Activated CD4-positive, alpha-beta memory T cell treated with anti-CD3 and anti-CD28 coated beads for 36 hours (primary cell): ENCODE measurements at places on chromosomes 2 and 18.

DNA sequence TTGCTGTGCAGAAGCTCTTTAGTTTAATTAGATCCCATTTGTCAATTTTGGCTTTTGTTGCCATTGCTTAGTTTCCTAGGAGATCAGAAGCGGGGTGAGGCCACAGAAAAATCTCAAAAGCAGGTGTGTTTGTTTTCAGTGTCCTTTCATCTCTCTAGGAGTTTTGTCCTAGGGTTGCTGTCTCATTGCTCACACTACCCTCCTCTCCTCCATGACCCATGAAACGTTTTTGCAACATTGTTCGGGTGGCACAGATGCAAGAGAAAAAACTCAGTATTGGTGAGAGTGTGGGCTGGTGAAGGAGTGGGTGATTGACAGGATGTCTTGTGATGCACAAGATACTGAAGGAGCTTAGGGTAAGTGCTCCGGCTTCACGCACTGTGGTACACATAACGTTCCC, 103.6 kb downstream of the LYPD1 start:
- no peak overlapping the region for H3K4me3 ChIP-seq
- no peak for DNase-seq
- H3K36me3 ChIP-seq: no peaks in the 10 kb centered on the region

- no peaks in the 10 kb centered on the region for H3K27me3 ChIP-seq
- H3K36me3 ChIP-seq: peaks cover 64% of the 10 kb centered on the region
- DNase-seq: peak; percentile 31
- peak overlapping the region; percentile 94 for H3K27ac ChIP-seq
- peak overlapping the region; percentile 38 for H3K4me3 ChIP-seq
Observed at GRCh38 chr2:112187046-112187715, 49.0 kb downstream of the FBLN7 start.

DNA sequence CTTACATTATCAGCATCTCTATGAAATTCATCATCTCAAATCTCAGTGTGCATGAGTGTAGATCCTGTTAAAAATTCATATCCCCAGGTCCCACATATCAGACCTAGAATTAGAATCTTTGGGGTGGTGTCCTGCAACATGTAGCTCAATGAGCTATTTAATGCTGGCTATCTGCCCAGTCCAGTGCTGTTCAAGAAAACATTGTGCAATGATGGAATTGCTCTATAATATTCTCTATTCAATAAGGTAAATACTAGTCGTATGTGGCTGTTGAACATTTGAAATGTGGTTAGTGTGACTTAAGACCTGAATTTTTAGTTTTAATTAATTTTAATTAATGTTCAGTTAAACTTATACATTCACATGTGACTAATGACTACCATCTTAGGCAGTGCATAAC, 127.4 kb downstream of the NOL4 start:
- H3K4me1 ChIP-seq: no peaks in the 10 kb centered on the region
- no peak for DNase-seq
- H3K4me3 ChIP-seq: no peak overlapping the region
- H3K27ac ChIP-seq: no peak overlapping the region
- H3K36me3 ChIP-seq: no peaks in the 10 kb centered on the region

GRCh38 chr18:43661570-43661969, 384.3 kb upstream of the SYT4 start:
- H3K4me3 ChIP-seq: no peak overlapping the region
- no peaks in the 10 kb centered on the region for H3K27me3 ChIP-seq
- H3K27ac ChIP-seq: no peak overlapping the region
- no peaks in the 10 kb centered on the region for H3K4me1 ChIP-seq
- DNase-seq: no peak
